Left renal cortex interstitium (tissue), 4 donors: ENCODE measurements at places on chromosomes 11 and 22.

DNA sequence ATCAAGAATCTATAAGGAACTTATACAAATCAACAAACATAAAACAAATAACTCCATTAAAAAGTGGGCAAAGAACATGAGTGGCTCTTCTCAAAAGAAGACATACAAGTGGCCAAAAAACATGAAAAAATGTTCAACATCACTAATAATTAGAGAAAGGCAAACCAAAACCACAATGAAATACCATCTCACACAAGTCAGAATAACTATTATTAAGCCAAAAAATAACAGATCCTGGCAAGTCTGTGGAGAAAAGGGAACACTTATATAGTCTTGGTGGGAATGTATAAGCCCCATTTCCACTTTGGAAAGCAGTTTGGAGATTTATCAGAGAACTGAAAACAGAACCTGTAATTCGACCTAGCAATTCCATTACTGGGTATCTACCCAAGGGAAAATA, 921.0 kb downstream of the KCNA4 start:
- DNase-seq: no peak

DNA sequence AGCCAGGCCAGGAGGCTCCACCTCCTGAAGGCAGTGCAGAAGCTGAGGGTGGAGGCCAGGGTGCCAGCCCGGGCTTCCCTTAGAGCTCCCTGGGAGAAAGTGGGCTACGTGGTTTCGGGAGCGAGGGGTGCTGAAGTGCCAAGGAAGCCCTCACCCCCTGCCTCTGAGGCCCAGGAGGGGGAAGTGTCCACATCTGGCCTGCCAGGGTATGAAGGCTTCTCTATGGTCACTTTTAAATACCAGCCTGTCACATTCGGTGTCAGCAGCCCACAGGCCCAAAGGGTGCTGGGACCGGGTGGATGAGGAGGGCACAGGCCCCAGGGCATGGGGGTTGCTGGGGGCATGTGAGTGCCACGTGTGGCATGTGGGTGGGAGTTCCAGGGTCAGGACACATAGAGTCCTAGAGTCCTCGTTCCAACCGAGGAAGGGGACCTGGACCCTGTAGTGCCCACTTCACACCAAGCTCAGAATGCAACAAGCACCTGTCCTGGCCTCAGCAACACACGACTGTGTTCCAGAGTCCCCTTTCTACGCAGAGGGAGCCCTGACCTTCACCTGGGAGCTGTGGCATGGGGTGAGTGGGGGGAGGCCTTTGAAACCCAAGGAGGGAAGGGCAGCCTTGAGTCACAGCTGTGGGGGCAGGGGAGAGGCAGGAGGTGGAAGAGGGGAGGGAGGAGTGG, 1.7 kb downstream of the SHISA8 start:
- no peak for DNase-seq

- no peak for DNase-seq
Measured at GRCh38 chr11:40134820-40135570, 1324.5 kb downstream of the LRRC4C start.

DNA sequence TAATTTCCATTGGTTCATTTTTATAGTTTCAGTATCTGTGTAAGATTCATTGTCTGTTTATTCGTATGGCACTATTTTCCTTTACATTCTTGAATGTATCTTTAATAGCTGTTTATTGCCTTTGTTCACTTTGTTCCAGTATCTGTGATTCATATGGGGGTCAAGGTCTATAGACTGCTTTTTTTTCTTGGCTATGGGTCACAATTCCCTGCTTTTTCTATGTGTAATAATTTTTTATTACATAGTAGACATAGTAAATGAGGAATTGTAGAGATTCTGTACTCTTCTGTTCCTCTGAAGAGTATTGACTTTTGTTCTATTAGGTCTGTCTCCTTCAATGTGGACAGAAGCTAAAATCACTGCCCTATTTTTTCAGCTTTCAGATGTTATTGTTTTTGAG, 10.5 kb downstream of the ACRV1 start:
- DNase-seq: no peak

GRCh38 chr11:34050581-34051348, 766 bp upstream of the CAPRIN1 start:
- DNase-seq: no peak
